Panc1 (cell line): ENCODE measurements at places on chromosomes 16 and 17. TPM values are rescaled to one million over a fixed set of nuclear protein-coding genes. Genes with fewer than 3 reads are reported as not detected.

Gene TNFRSF17
- not detected for total RNA-seq

DNA sequence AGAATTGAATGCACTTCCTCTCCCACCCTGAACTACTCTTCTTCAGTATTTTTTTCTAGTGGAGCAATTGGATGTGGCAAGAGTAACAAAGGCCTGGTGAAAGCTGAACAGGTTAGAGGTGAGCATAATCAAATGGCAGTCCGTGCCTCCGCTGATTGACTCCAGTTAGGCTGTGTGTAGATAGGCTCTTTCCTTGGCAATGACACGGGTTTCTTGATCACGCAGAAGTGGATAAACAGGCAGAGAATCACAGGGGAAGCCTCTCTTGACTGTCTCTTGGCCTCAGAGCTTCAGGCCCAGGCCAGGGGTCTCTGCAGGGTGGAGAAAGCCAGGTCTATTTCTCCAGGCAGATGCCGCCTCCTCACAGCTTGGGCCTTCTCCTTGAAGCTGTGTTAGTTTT lies 4.2 kb downstream of the CD300LB start:
- DNase-seq: no peak

DNA sequence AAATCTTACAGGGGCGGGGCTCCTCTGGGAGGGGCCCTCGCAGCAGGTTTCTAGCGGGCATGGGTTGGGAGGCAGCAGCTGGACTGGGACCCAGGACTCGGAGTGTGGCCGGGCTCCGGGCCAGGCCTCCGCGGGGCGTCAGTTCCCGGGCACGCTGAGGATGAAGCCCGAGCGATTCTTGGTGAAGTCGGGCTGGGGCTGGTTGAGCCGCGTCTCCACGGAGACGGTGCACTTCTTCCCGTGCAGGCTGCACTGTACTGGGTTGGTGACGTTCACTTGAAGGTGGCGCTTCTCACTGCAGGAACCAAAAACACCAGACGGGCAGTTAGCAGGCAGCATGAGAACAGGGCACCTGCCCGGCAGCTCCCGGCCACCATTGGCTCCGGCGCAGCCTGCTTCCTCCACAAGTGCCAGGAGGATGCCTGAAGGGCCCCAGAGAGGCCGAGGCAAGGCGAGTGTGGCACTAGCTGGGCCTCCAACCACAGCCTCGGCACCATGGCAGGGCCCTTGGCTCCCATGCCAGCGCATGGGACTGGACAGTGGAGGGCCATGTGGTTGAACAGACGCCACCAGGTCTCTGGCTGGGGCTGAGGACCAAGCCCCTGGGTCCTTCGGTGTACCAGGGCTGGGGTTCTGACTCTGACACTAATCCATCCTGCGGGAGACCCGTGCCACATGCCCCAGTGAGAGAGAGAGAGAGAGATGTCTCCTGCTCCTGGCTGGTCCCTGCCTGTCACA lies 8.0 kb downstream of the CDK5R1 start:
- DNase-seq: no peak

- DNase-seq: no peak
Observed at GRCh38 chr17:29138971-29139691, 41.1 kb downstream of the MYO18A start.

Gene PHOSPHO1
- 0.54 TPM for total RNA-seq

DNA sequence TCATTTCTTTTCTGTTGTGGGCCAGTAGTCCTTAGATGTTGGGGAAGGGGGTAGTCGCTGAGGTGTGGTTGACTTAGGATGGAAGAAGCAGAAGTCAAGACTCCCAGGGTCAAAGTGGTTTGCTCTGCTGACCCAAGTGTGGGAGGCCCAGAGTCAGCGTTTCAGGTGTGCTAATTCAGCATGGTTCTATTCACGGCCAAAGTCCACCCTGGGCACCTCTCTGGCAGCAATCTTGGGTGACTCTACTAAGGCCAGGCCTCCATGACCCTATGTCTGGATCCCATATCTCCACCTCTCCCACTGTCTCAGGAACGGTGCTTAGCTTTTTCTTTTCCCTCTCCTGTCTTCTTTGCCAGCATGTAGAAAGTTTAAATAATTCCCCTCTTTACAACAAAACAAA lies 32.9 kb downstream of the MAPT start:
- no peak for DNase-seq
